ENCODE measurements at places on chromosomes 2 and 18.

- no peak for DNase-seq
Observed at GRCh38 chr2:27091746-27092695, 5.4 kb downstream of the KHK start.

DNA sequence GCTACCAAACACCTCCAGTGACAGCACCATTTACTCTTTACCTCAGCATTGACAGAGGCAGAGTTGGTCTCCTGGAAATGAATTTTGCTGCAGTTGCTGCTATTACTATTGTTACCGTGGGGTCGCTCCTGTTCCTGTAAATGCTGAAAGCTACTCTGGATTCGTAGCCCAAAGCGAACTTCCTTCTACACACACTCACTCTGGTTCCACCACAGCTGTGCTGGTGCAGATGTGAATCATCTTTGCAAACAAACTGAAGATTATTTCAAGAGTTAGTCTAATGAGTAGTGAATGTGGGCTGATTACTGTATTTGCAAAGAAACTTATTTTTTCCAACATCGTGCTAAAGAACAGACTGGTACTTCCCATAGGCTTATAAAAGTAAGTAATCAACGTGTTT is 304.0 kb downstream of the LPIN1 start:
- DNase-seq = no peak

- DNase-seq = no peak
Observed at GRCh38 chr2:188118431-188118830, 173.2 kb upstream of the GULP1 start.

GRCh38 chr18:61503688-61504087 is 170.5 kb downstream of the CDH20 start:
- no peak for DNase-seq

GRCh38 chr2:142874293-142874814 is 3.1 kb upstream of the KYNU start:
- DNase-seq = no peak

DNA sequence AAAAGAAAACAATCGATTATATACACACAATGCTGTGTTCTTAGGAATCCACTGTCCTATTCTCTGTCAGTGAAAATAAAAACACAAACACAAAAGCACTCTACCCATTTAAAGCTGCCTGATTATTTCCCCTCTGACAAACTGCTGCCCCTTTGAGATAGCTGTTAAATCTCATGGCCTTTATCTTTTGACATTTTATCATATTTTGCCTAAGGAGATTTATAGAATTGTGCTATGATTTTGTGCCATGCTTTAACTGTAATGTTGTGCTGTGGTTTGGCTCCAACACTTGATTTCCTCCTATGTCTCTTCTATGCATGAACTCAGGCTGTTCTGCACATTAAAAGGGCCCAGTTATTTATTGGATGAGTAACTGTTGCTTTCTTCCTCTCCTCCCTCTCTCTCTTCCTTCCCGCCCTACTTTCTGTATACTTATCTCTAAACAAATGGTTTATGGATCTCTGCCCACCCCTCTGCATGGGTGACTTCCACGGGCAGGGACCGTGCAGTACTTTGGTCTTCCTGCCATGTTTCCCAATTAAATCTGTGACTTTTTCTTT is 1096.6 kb downstream of the TSN start:
- no peak for DNase-seq

DNA sequence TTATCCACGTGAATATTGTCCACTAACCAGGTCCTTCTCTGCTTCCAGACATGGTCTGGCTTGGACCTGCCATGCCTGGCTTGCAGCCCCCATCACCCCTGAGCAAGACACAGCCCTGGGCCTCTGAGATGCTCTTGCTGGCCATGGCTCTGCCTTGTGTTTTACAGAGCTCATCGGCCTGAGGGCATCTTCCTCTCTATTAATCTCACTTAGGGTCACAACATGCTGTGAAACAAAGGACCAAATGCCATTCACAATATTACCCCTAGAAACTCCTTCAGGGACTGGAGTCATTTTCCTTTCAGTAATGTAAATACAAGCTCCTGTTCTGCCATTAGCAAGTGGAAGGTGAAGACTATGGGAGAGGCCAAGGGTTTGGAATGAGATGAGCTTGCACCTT is 6.8 kb upstream of the TPO start:
- DNase-seq = no peak

GRCh38 chr2:239818086-239818485 is 207.1 kb downstream of the NDUFA10 start:
- DNase-seq = no peak

- DNase-seq = no peak
Observed at GRCh38 chr2:36797324-36798070, 101.0 kb downstream of the VIT start.

GRCh38 chr2:17303521-17303920 is 214.7 kb downstream of the RAD51AP2 start:
- DNase-seq = no peak

DNA sequence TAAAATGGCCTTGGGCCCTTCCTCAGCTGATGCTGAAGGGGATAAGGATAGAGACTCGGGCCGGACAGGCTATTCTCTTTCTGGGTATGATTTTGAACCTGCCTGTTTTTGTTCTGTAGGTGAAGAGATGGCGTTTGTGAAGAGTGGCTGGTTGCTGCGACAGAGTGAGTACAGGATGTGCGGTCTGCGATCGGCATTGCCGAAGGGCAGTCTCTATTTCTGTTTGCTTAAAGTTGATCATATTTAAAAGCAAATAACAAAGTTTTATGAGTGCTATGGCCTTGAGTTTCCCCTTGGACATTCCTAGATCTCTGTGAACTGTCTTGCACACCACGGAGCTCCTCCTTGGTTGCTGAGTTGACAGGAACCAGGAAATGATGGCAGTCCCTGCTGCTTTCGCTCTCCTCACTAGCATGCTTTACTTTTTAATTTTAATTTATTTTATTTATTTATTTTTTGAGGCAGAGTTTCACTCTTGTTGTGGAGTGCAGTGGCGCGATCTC is 15.7 kb downstream of the PLEKHB2 start:
- DNase-seq = no peak

GRCh38 chr2:240308111-240308651 is 127.3 kb upstream of the GPC1 start:
- no peak for DNase-seq

GRCh38 chr2:43013821-43014345 is 212.5 kb downstream of the ZFP36L2 start:
- DNase-seq = no peak

Data from stimulated activated CD4-positive, alpha-beta T cell treated with anti-CD3 and anti-CD28 coated beads, TNF-alpha, amount 100 ng/mL, for 24 hours (primary cell).